Right lobe of liver (tissue), 6 donors: ENCODE measurements at places on chromosomes 3 and 15. TPM values are rescaled to one million over a fixed set of nuclear protein-coding genes. Genes with fewer than 3 reads are reported as not detected.

DNA sequence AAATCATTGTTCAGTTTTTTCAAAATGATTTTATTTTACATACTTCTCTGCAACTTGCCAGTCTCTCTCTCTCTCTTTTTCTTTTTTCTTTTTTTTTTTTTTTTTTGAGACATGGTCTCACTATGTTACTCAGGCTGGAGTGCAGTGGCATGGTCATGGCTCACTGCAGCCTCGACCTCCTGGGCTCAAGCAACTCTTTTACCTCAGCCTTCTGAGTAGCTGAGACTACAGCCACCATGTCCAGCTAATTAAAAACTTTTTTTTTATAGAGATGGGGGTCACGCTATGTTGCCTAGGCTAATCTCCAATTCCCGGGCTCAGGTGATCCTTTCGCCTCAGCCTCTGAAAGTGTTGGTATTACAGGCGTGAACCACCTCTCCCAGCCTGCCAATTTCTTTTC lies 12.1 kb upstream of the ARID3B start:
- H3K4me1 ChIP-seq: no peaks in the 10 kb centered on the region
- H3K36me3 ChIP-seq: no peaks in the 10 kb centered on the region
- H3K4me3 ChIP-seq: no peak overlapping the region
- H3K27ac ChIP-seq: no peak overlapping the region

- no peak for DNase-seq
- no peaks in the 10 kb centered on the region for H3K27me3 ChIP-seq
- H3K4me1 ChIP-seq: no peaks in the 10 kb centered on the region
- H3K27ac ChIP-seq: no peak overlapping the region
- H3K36me3 ChIP-seq: no peaks in the 10 kb centered on the region
These were observed 17.2 kb downstream of the TMOD3 start for GRCh38 chr15:51846463-51847230.

GRCh38 chr15:47523681-47524475 lies 193.4 kb upstream of the SEMA6D start:
- no peaks in the 10 kb centered on the region for H3K4me1 ChIP-seq
- H3K27ac ChIP-seq: no peak overlapping the region
- no peaks in the 10 kb centered on the region for H3K27me3 ChIP-seq
- no peak overlapping the region for H3K4me3 ChIP-seq
- no peak for DNase-seq

GRCh38 chr15:39193611-39194010 lies 387.3 kb upstream of the THBS1 start:
- no peaks in the 10 kb centered on the region for H3K36me3 ChIP-seq
- no peak for DNase-seq
- H3K27ac ChIP-seq: no peak overlapping the region
- H3K4me3 ChIP-seq: no peak overlapping the region
- no peaks in the 10 kb centered on the region for H3K27me3 ChIP-seq

GRCh38 chr3:148924562-148924961 lies 59.5 kb downstream of the CPA3 start:
- no peak for DNase-seq
- no peaks in the 10 kb centered on the region for H3K4me1 ChIP-seq
- no peaks in the 10 kb centered on the region for H3K27me3 ChIP-seq
- H3K36me3 ChIP-seq: no peaks in the 10 kb centered on the region

Gene CASR
- 0.06 TPM for total RNA-seq
